ENCODE measurements at places on chromosomes 4 and X.

DNA sequence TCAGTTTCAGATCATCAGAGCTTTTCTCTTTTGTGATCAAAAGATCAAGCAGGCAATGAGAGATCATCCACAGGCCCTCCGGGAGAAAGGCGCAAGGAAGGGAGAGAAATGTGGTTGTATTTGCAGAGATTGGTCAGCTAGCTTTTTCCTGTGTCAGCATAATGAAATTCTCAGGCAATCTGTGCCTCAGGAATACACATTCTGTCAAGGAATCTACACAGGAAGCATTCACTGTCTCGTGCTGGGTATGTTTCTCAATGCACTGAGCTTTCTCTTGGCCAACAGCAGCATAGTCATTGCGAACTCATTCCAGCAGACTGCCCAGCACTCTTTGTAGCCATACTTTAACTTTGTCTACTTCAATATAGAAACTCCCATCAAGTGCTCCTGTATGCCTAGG, 413.7 kb downstream of the PPP3CA start:
- no peak for DNase-seq

GRCh38 chr4:151206241-151207005, 70.5 kb upstream of the PRSS48 start:
- no peak for DNase-seq

- no peak for DNase-seq
Measured at GRCh38 chr4:101199507-101200285, 147.6 kb downstream of the PPP3CA start.

GRCh38 chrX:11244636-11245035, 48.6 kb upstream of the AMELX start:
- DNase-seq, result no peak

GRCh38 chr4:7430368-7430964, 4.3 kb downstream of the PSAPL1 start:
- DNase-seq, result no peak

GRCh38 chrX:72025236-72025770, 106.4 kb downstream of the RTL5 start:
- no peak for DNase-seq

GRCh38 chr4:61204353-61205060, 4.4 kb downstream of the ADGRL3 start:
- DNase-seq, result no peak

DNA sequence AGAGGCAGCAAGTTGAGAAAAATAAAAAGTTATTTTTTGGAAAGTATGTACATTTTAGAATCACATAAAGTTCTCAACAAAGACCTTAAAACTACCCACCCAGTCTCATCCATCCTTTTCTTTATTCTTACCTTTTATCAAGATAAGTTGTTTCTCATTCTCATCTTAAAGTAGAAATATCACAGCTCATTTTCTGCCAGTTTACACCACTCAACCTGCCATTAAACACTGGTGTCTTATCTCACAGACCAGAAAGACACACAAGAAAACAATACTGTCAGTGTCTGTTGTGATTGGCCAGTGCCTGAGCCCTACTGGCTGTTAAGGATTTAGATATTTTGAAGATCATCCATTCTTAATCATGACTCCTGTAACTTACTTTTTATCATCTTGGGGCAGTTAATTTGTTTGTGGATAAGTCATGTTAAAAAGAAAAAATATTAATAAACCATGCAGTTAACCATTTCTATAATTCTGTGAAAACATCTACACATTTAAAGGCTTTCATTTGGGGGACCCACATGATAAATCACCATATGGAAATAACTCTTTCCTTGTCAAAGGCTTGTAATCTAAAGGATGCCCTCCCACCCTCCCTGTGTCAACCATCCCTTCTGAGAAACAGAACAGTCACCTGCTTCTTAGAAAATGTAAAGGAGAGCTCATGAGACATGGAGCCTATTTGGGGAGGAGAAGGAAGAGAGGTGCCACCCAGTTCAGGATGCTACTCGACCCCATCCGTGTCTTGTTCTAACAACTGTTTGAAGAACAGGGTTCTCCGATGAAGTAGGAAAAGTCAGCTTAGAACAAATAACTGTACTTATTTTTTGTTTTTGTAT, 897.2 kb upstream of the INTU start:
- no peak for DNase-seq

DNA sequence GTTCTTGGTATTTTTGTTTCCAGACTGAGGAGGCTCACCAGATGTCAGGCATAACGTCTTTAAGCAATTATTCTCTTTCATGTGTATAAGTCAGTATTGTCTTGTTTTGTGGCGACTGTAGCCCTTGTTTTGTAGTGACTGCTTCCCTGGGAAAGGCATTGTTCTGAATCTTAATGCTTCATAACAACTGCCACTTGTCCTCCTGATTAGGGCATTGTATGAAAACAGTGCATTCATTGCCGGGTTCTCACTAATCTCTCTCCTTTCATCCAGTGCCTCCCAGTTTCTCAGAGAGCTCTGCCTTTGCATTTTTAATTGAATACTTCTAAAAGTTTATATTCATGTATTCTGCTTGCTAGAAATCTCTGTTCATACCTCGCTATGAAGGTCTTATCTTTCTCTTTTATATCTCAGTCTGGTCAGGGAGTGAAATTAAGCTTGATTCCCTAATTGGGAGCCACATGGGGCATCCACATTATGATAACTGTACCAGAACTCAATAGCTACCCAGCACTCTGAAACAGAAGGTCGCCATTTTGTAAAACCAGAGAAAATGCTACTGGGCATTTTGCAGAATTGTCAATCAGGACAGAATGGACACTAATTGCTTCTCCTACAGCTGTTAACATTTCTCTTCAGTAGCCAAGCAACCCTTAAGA, 149.8 kb downstream of the GBA3 start:
- no peak for DNase-seq

GRCh38 chr4:40016007-40016406, 38.3 kb upstream of the PDS5A start:
- DNase-seq, result no peak

GRCh38 chrX:13687203-13687602, 1.7 kb upstream of the RAB9A start:
- DNase-seq, result no peak

- no peak for DNase-seq
Measured at GRCh38 chr4:128481752-128482480, 194.3 kb upstream of the PGRMC2 start.

- DNase-seq, result no peak
Measured at GRCh38 chr4:61068060-61068459, 132.1 kb upstream of the ADGRL3 start.

DNA sequence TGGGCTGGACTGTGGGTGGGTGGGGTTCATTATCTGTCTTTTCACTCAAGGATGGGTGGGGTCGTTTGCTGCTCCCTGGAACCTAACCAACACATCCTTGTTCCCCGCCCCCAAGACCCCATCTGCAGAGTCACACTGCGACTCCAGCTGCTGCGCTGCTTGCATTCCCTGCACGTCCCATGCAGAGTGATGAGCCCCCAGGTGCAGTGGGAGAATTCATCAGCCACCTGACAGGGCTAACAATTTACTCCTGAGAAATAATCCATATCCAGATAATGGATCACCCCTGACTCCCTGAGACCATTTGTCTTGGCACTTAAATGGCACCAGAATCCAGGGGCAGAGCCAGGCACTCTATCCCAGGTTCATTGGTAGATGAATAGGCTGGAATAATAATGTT, 12.4 kb upstream of the ARHGAP36 start:
- no peak for DNase-seq

GRCh38 chr4:125313989-125314667, 627 bp upstream of the FAT4 start:
- DNase-seq, result no peak

GRCh38 chr4:38949411-38950051, 81.9 kb downstream of the FAM114A1 start:
- DNase-seq, result no peak

DNA sequence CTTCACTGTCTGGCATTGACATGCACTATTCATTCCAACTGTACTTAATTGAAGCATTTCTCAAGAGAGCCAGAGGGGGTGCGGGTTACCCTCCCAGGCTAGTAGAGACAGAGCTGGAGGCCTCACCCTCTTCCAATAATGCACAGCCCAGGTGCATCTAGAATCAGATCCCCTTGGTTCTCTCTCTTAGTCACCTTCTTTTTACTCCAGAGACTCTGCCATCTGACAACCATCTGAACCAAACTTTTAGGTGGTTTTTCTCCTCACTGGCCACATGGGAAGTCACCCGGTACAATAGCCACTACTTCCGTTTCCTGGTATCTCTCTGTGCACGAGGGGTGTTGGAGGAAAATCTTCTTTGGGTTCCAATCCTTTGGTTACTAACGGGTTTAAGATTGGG, 81.3 kb downstream of the SLC2A9 start:
- DNase-seq, result no peak

DNA sequence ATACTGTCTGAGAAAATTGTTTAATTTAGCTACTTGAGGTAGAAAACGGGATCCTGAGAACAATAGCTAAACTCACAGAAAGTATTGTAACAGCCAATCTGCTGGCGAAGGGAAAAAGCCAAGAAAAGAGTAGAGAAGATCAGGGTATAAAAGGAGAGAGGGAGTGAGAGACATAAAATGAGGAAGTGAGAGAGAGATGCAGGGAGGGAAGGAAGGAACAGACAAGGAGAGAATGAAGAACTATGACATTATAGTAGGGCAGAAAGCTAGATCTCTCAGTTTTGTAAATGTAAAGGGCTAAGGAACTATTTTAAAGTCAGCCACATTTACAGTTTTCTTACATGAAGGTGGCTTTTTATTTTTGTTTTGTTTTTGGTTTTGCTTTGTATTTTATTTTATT, 1.6 kb upstream of the GIMD1 start:
- no peak for DNase-seq

- no peak for DNase-seq
Measured at GRCh38 chr4:107243141-107243781, 207.1 kb upstream of the DKK2 start.

DNA sequence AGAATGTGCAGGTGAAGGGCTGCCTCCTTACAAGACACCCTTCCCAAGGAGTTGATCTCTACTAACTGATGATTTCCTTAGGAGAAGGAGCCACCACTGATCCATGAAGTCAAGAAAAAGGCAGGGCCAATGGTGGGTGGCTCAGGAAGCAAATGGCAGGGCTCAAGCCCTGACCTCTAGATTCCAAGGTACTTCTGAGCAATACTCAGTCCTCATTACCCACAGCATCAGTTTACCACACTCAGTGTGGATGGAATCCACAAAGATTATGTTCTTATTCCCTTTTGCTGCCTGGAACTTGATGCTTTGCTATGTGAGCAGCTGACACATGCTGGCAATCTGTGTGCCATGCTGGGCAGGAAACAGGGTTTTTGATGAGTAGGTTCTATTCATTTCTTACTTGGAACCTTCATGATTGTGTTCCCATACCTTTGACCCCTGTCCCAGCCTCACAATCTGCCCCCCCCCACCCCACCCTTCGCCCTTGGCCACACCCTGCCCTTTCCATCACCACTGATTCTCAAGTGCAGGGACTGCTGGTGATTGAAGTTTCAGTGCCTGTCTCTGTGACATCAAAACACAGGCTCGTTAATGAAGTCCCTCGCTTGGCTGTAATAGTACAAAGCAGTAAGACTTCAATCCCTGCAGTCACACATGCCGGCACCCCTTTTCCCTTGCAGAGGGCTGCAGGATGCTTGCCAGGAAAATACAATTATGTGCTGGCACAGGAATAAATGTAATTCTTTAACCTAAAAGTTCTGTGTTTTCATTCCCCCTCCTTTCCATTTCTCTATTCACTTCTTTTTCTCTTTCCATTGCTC, 135.6 kb upstream of the GPC4 start:
- no peak for DNase-seq

- DNase-seq, result no peak
Measured at GRCh38 chrX:72031634-72032033, 100.1 kb downstream of the RTL5 start.

GRCh38 chrX:104659005-104659744, 93.2 kb downstream of the IL1RAPL2 start:
- DNase-seq, result peak; percentile 29

GRCh38 chr4:78379991-78380729, 171.4 kb upstream of the ANXA3 start:
- no peak for DNase-seq
